ENCODE measurements at places on chromosomes 2 and 18.

DNA sequence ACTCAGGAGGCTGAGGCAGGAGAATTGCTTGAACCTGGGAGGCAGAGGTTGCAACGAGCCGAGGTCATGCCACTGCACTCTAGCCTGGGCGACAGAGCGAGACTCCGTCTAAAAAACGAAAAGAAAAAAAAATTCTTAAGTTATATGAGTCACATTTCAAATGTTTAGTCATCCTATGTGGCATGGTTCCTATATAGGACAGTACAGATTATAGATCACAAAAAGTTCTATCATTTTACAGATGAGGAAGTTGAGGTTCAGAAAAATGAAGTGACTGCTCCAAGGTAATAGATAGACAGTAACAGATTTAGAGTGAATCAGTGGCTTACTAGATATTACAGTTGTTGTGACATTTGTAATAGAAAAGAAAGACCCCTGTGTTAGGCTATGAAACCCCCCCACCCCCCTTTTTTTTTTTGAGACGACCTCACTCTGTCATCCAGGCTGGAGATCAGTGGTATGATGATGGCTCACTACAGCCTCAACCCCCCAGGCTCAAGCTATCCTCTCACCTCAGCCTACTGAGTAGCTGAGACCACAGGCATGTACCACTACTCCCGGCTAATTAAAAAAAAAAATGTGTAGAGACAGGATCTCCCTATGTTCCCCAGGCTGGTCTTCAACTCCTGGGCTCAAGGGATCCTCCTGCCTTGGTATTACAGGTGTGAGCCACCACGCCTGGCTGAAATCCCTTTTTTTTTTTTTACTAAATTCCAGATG is 22.7 kb downstream of the PTPN4 start:
- no peak for DNase-seq

DNA sequence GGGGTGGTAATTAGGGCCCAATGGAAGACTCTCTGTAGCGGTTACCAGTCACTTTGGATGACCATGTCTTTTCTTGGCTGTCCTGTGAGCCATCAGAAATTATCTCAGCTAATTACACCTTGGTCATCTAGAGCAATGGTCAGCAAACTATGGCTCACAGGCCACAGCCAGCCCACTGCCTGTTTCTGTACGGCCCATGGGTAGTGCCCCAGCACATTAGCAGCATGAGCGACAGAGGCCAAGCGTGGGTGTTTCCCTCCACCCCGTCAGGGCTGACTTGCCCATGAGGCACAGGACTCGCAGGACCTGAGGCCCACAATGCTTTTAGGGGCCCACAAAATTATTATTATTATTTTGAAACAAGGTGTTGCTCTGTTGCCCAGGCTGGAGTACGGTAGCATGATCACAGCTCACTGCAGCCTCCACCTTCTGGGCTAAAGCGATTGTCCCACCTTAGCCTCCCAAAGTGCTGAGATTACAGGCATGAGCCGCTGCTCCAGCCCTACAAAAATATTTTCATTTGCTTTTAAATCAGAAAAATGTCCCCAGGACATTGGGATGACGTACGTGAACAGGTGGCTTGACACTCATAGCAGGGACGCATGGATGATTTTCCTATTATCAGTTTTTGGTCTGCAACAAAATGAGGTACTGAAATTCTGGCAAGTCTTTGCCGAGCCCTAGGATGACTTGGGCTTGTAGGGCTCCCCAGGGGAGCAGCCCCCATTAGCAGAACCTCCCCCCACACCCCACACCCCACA is 29.3 kb upstream of the CEP68 start:
- no peak for DNase-seq

DNA sequence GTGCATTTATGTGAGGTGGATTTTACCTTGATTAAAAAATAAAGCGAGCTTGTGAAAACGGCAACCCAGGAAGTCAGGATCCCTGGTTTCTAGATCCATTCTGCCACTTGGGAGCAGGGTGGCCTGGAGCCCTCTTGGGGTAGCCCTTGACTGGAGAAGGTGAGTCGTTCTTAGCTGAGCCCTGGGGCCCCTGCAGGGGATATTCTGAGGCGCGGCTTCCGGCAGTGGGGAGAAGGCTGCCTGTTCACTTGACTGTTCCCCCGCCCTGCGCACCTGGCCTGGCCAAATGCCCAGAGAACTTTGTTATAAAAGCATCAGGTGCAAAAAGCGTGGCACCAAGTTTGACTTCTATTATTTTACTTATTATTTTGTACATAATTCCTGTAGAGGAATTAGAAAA is 221.9 kb downstream of the DYSF start:
- no peak for DNase-seq

- no peak for DNase-seq
Measured at GRCh38 chr2:169073963-169074751, 4.8 kb downstream of the DHRS9 start.

GRCh38 chr2:21836261-21836660 is 712.5 kb downstream of the TDRD15 start:
- DNase-seq: no peak

DNA sequence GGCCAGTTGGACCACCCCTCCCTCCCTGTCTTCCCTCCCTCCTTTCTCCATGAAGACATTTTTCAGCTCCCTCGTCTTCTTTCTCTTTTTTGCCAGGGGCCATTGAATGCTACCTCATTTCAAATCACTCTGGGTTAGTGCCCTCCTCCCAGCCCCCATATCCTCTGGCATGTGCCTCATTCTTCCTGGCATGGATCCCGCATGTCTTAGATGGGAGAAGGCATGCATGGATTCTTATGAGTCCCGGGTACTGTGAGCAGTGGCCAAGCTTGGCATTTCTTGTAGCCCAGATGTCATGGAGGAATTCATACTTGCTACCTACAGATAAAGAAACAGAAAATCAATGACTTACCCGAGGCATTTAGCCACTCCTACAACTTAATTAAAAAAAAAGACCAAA is 9.0 kb upstream of the HAAO start:
- peak; percentile 62 for DNase-seq

DNA sequence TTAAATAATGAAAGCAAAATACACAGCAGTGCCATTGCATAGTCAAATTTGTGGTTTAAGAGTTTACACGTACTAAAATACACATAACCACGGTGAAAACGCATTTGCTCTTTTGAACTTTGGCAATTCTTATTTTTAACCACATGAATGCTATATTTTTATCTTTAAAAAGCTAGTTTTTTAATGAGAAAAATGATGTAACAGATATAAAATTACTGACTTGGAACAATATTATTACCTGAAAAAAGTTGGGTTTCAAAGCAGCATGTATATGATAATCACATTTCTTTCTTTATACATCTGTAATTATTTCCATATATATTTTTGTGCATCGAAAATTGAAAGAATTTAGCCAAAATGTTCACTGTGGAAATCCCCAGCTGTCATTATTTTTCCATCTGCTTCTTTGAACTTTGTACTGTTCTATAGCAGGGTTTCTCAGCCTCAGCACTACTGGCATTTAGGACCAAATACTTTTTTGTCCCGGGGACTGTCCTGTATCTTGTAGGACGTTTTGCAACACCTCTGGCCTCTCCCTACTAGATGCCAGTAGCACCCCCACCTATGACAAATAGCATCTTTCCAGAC is 75.9 kb upstream of the CAB39 start:
- no peak for DNase-seq

DNA sequence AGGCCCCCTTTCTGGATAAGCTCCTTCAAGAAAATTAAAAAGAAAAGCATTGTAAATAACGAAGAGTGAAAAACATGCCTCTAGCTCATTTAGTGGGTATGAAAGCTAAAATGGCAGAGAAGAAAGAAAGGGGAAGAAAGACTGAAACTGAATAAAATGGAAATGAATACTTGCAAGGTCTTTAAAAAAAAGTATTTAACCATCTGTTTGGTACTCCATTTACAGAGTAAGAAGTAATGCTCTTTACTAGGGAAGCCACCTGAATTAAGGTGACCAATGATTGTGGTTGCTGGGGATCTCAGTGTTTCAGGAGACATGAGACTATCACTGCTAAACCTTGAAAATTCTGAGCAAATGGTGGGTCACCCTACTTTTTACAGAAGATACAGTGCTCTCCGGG is 17.7 kb upstream of the ARL5A start:
- DNase-seq: no peak

DNA sequence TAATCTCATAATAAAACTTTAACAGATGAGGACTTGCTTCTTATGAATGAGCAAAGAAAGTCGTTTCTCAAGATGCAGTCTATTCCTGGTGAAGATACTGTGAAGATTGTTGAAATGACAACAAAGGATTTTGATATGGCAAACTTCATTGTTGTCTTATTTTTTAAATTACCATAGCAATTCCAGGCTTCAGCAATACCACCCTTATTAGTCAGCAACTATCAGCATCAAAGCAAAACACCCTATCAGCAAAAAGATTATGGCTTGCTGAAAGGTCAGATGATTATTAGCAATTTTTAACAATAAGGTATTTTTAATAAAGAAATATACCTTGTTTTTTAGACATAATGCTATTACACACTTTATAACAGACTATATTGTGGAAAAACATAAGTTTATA is 88.3 kb downstream of the COL5A2 start:
- DNase-seq: no peak

GRCh38 chr2:37653805-37654378 is 17.6 kb downstream of the CDC42EP3 start:
- DNase-seq: peak; percentile 94

DNA sequence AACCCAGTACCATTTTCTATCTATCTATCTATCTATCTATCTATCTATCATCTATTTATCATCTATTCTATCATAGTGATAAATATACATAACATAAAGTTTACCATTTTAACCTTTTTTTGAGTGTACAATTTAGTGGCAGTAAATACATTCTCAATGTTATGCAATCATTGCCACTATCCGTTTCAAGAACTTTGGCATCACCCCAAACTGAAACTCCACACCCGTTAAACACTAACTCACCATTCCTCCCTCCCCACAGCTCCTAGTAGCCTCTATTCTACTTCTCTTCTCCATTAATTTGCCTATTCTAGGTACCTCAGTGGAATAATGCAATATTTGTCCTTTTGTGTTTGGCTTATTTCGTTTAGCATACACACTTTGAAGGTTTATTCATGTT is 82.5 kb upstream of the KCNE4 start:
- DNase-seq: peak; percentile 62

- no peak for DNase-seq
Measured at GRCh38 chr2:56082665-56083064, 101.1 kb upstream of the CCDC85A start.

- no peak for DNase-seq
Measured at GRCh38 chr2:67057901-67058703, 339.0 kb upstream of the ETAA1 start.

GRCh38 chr2:38129481-38129880 is 53.5 kb upstream of the CYP1B1 start:
- DNase-seq: no peak

- DNase-seq: peak; percentile 9
Measured at GRCh38 chr2:193251909-193252308, 1057.2 kb upstream of the TMEFF2 start.

DNA sequence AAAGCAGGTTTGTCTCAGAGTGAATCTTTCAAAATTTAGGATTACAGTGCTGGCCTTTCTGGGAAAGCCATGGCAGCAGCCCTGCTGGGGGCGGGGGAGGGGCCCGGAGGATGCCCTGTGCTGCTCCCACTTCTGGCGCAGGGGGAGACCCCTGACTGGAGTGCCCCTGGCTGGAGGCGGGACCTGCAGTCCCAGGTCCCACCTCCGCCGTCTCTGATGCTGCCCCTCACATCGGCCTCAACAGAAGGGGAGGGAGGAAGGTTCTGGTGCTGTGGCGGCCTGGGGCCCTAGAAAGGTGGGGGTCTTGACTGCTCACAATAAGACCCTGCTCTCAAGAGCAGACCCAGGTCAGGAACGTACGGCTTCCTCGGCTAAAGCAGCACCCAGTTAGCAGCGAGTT is 216.4 kb downstream of the TWIST2 start:
- DNase-seq: no peak

- peak; percentile 96 for DNase-seq
Measured at GRCh38 chr2:42053791-42054701, 6.2 kb downstream of the PKDCC start.

GRCh38 chr2:120915670-120916069 is 180.0 kb downstream of the GLI2 start:
- peak; percentile 63 for DNase-seq

DNA sequence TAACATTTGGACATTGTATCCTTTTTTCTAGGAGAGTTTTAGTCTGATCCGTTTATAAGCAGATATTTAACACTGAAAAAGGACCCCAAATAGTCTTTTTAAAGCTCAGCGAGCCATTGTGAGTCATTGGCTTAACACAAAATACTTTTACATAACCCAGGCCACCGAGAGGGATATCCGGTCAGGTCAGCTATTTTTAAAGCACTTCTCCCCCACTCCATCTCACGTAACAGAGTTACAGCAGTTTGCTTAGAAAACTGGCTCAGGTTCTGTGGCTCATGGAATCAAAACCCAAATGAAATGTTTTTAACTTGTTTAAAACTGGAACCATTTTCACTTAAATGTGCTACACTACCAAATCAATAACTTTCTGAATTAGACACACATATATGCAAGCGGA is 23.9 kb downstream of the COL4A3 start:
- peak; percentile 84 for DNase-seq

GRCh38 chr2:222796413-222797103 is 64.3 kb upstream of the ACSL3 start:
- no peak for DNase-seq

GRCh38 chr18:68454511-68455228 is 260.2 kb downstream of the TMX3 start:
- peak; percentile 53 for DNase-seq

DNA sequence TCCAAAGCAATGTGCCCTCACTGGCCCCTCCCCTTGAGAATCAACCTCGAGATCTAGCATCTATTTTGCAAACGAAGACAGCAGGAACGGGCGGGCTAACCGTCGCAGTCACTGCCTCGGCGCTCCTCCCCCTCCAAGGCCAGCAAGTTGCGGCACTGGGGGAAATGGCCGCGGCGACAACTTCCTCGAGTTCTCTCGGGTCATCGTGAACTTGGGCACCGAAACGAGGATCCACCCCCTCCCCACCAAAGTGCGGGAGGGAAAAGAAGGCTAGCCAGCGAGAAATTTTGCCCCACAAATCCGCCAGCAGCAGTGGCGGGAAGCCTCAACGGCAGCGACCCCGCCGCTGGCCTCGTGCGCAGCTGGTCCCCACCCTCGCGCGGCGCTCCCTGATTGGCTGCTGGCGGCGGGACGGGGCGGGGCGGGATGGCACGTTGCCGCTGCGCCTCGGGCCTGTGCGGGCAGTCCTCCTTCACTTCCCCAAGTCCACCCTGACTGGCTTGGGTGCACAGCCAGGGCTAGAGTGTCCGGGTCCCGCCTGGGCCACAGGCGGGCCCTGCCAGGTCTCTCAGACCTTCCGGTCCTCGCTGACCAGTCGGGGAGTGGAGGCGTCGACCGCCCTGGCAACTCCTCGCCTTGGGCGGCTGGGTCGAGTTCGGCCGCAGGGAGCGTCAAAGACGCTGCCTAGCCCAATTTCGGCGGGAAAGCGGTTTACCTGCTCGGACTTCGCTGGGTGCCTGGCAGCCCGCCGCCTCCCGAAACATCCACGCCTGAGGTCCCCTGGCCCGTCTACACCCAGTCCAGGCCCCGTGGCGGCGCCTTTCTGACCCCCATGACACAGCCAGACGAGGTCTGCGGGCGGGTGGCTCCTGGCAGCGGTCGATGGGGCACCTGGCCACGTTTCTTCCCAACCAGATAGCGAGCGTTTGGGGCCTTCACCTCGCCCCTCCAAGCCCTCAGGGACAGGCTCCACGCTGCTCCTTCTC is at the start of gene BOLL:
Gene BOLL (minus strand): TSS at position 364 of the 986 bp plus-strand sequence. CDS start 3,469 bp downstream, outside the sequence.
- DNase-seq: no peak

- no peak for DNase-seq
Measured at GRCh38 chr2:148903979-148904378, 29.0 kb downstream of the KIF5C start.

All from myocyte (in vitro differentiated cells).